ENCODE measurements at places on chromosomes 2 and 18.

GRCh38 chr2:98861601-98862000 is 74.4 kb downstream of the CRACDL start:
- DNase-seq, result no peak

DNA sequence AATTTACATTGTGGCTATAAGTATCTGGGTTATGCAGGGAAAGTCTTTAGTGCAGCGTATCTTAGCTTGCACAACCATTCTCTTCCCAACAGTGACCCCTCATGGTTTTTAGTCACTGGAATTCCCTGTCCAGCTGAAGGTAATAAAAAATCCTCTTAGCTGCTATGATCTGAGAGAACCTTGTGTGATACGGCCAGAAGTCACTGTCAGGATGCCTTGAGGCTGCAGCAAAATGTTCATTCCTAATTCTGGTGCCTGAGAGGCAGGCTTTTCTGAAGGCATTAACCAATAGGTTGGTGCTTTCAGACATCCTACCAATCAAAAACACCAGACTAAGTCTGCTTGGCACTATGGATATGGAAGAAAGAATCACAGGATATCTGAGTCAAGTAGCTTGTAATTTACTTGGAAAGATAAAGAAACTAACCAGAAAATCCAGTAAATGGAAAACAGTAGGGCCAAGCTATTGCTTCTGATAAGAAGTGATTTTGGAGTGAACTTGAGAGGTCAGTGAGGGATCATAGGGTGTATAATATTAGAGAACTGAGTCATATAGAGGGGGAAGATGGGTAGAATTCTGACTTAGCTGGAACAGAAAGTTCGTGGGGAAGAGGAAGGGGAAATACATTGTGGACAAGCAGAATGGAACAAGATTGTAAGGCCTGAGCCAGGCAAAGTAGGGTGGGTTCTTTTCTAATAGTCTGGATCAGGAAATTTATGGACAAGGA is 89.0 kb upstream of the SLC14A2 start:
- DNase-seq, result no peak

DNA sequence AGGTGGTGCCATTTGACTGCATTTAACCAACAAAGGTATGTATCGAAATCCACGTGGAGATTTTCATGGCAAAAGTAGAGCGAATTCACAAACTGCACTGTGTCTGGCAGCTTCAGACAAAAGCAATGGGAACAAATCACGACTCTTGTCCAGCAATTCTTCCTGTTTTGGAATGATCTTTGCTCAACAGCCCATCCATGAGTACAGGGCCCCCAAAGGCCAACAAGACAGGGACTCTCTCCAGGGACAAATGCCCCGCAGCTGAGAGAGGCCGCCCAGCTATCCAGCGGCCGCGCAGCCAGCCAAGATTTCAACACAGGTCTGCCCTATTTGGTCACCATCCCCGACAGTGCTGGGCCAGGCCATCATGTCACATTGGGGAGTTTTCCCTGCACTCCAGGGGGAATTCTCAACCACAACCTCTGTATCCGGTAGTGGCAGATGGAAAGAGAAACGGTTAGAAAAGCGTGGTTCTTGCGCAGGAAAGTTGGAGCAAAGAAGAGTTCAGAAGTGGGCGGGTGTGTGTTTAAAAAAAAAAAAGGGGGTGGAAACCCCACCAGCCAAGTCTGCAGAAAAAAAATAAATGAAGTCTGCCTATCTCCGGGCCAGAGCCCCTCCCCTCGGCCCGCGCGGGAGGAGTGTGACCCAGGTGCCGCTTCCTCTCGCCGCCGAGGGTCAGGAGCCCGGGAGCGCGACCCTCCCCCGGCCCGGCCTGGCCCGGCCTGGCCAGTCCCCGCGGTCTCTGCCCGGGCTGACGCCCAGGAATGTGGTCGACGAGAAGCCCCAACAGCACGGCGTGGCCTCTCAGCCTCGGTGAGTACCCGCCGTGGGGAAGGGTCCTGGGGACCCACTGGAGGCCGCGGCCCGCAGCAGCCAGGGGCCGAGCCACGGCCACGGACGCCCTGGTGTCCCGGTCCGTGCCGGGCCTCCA is at the start of gene GYPC:
Gene GYPC (plus strand): TSS at position 659 of the 931 bp plus-strand sequence. CDS start 106 bp downstream, at position 765.
- DNase-seq, result peak; percentile 72

- DNase-seq, result no peak
Measured at GRCh38 chr2:170578606-170579005, 136.5 kb upstream of the SP5 start.

- DNase-seq, result no peak
Measured at GRCh38 chr18:8856769-8857393, 151.5 kb downstream of the MTCL1 start.

- DNase-seq, result peak; percentile 65
Measured at GRCh38 chr2:170073288-170073687, 104.7 kb upstream of the MYO3B start.

DNA sequence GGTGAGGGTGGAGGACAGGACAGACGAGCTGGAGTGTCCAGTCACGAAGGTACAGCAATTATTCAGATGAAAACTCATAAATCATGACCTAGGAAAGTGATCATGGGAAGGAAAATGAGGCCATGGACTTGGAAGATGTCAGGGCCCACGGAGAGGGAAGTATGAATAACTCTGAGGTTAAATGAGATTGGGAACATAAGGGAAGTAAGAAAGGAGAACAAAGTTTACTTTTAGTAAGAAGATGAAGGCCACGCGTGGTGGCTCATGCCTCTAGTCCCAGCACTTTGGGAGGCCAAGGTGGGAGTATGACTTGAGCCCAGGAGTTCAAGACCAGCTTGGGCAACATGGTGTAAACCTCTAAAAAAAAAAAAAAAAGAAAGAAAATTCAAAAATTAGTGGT is 56.2 kb downstream of the AQP4 start:
- no peak for DNase-seq

DNA sequence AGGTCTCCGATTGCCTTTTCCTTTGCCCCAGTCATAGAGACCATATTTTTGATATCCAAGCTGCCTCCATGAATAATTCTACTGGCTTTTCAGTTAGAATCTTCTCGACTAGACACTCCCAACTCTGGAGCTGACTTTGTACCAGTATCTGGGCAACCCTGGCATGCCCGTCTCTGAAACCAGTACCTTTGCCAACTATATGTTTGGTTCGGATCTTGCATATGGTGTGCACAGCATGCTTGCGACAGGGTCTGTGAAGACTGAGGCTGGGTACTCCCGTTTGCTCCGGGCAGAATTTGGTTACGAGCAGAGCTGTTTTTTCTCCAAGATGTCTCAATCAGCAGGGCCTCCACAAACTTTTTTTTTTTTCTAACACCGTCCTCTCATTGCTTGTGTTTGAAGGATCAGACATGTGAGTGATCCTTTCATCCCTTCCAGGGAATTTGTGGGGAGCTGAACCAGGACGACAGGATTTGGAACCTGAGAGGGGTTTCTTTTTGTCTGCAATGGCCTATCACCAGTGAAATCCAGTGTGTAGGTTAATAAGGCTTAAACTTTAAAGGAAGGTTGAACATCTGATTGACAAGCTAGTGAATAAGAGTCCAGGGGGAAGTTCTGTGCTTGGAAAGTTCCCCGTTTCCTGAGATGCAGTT is 322.3 kb downstream of the MYCN start:
- no peak for DNase-seq

- DNase-seq, result peak; percentile 72
Measured at GRCh38 chr2:233053928-233054784, 6.0 kb upstream of the INPP5D start.

- no peak for DNase-seq
Measured at GRCh38 chr2:236823041-236823629, 253.5 kb downstream of the ACKR3 start.

GRCh38 chr18:73881396-73881917 is 266.2 kb downstream of the FBXO15 start:
- DNase-seq, result peak; percentile 51

GRCh38 chr2:26679867-26680266 is 12.7 kb upstream of the KCNK3 start:
- no peak for DNase-seq

- DNase-seq, result peak; percentile 5
Measured at GRCh38 chr2:118622913-118623312, 224.5 kb downstream of the EN1 start.

DNA sequence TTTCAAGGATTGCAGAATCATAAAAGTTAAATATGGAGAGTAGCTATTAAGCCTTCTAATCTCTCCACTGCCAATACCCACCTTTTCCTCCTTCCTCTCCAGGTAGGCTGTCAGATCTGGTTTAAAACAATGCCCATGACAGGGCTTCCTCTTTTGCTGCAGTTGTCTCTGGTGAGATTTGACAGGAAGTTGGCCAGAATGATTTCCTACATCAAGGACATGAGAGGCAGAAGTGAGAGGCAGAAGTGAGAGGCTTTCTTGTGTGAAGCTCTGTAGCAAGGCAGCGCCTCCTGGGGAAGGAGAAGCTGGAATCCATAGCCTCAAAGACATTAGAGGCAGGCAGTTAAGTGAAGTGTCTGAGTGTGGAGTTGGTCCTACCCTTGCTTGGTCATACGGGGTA is 385.7 kb downstream of the HRH4 start:
- no peak for DNase-seq

- peak; percentile 35 for DNase-seq
Measured at GRCh38 chr18:5895299-5895875, at the start of gene TMEM200C. Gene TMEM200C, minus strand, starts transcription at chr18:5895522. Its CDS starts 3,459 bp downstream, at chr18:5892063.

DNA sequence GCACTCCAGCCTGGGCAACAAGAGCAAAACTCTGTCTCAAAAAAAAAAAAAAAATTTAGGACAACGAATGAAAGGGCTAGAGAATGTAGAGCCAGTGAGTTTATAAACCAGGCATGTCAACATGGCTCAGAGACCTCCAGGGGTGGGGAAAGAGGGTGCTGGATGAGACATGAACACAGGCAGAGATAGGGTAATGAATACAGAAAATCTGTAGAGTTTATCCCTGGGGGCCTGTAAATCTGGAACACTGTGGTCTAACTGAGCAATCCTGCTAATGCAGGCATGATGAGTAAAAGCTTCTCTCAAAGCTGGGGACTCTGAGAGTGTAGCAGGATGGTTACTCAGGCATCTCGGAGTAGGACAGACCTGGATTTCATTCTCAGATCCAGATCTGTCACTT is 59.2 kb upstream of the IGFBP2 start:
- peak; percentile 75 for DNase-seq

DNA sequence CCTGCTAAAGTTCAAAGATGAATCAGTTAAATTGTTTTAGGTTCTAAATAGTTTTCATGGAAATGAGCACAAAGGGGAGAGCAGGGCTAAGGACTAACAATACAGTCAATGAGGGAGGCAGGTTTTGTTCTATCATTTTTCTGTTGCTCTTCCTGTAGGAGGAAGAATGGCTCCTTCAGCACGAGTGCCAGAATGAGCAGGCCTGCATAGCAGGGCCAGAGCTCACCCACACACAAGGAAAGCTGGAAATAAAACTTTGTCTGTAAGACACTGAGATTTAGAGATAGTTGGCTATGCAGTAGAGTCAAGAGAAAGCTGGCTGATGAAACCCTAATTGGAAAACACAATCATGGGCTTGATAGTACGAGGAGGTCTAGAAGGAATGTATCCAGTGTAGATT is 313.3 kb downstream of the MBD2 start:
- DNase-seq, result no peak

DNA sequence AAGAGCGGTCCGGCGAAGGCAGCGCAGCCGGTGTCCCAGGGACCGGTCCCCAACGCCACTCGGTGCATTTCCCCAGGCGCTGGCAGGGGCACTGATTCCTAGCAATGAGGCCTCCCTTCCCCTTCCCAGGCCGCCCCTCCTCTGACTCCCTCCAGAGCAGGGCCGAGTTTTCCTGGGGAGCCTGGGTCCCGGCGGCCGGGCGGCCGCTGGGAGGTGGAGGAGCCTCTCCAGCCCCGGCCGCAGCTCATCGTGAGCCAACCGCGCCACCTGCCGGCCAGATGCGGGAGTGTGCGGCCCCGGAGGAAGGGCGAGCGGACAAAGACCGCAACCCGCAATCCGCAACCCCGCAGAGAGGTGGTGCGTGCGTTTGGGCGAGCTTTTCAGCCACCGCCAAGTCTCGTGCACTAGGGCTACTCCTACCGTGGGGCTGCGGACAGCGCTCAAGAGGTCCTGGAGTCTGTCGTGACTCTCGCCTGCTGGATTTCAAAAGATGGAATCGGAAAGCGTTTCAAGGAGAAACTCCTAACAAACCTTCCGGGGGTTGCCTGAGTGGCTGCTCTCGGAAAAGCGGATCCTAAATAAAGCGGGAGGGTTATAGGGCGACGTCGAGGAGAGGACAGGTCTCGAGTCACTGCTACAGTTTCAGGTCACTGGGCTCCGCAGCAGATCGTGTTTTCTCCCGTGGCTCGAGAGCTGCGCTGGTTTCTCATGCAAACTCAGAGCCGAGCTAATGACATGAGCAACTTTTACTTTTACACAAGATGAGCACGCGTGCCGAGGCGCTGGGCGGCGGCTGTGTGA is 1.5 kb upstream of the EPHA4 start:
- peak; percentile 92 for DNase-seq

GRCh38 chr2:224532441-224532840 is 52.7 kb downstream of the CUL3 start:
- DNase-seq, result no peak

Data from foreskin fibroblast (primary cell).